T-helper 2 cell treated with Interferon-gamma antibody and Interleukin-4, amounts not matched to agents 5 μg/mL and 100 μg/mL, for 36 hours (primary cell): ENCODE measurements at places on chromosomes 12 and 14.

DNA sequence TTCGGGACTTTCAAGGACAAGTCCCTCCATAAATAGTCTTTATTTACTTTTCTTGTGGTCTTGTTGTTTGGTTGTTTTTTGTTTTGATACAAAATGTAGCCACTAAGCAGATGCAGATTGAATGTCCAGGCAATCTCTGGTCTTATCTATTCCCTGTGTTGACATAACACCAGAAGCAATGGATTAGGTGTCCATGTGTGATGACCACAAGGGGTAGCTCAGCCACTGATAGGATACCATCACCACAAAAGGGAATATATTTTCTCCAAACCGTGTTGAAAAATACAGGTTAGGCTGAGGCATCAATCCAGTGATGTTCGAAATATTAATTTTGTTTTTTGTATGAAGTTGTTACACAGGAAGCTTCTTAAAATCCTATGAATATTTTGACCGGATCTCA is 196.3 kb downstream of the EPS8 start:
- DNase-seq: no peak

DNA sequence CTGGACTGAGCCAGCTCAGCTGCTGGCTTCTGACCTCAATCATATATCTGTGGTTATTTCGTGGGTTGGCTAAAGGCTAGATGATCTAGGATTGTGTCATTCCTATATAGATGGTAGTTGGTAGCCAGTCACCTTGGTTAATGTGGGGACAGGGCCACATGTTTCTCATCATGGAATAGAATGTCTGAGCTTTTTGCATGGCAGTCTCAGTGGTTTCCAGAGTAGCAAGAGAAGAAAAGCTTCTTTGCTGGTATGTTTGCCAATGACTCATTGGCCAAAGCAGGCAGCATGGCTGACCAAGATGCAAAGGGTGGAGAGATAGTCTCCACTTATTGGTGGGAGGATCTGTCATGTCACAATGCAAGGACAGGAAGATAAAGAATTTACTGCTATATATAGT is 746.4 kb upstream of the FLRT2 start:
- no peak for DNase-seq

GRCh38 chr14:23933742-23934128 is 19.8 kb upstream of the DHRS4 start:
- no peak for DNase-seq

DNA sequence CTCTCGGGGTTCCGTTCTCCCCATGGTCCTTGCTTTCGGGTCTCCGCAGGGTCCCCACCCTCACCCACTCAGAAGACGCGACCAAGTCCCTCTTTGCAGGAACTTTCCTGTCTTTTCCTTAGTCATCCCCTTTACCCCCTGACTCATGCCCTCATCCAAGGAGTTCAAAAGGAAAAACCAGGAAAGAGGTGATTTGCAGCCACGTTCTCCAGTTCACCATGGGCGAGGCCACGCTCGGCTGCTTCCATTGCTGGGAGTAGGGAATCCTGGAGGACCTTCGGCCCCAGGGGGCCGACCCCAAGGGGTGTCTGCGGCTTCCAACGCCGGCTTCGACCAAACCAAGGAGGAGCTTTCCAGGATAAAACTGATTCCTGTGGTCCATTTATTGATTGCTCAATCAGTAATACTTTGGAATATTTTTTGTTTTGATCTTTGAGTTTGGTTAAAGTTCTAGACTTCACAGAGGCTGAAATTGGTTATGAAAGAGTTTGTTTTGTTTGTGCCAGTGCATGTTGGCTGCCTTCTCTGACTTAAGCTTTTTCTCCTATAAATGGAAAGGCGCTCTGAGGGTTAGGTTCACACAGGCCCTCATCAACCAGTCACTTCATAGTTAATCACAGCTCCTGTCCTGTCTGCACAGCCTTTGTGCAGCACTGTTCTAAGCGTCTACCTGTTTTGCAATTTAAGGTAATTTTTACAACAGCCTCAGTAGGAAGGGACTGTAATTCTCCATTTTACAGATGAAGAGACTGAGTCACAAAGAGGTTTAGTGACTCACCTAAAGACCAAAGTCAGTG is 827 bp downstream of the ALDH2 start:
- DNase-seq: no peak

GRCh38 chr12:50024805-50025186 is 498 bp downstream of the RACGAP1 start:
- no peak for DNase-seq

DNA sequence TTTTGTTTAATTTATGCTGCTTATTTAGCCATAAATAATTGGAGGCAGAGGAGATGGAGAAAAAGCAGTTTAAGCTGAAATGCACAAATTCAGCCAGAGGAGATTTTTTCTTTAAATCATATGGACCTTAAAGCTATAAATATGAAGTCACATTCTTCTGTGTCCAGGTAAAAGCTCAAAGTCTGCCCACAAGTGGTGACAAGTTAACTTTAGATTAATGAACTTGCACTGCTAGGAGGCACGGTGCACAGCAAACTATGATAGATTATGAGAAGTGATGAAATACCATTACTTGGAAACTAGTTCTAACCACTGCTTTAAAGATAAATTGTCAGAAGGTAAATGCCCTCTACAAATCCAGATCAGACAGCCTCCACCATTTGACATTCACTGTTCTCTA is 69.0 kb downstream of the IFT81 start:
- DNase-seq: no peak
